ENCODE measurements at places on chromosomes 11 and 22. TPM values are rescaled to one million over a fixed set of nuclear protein-coding genes. Genes with fewer than 3 reads are reported as not detected.

DNA sequence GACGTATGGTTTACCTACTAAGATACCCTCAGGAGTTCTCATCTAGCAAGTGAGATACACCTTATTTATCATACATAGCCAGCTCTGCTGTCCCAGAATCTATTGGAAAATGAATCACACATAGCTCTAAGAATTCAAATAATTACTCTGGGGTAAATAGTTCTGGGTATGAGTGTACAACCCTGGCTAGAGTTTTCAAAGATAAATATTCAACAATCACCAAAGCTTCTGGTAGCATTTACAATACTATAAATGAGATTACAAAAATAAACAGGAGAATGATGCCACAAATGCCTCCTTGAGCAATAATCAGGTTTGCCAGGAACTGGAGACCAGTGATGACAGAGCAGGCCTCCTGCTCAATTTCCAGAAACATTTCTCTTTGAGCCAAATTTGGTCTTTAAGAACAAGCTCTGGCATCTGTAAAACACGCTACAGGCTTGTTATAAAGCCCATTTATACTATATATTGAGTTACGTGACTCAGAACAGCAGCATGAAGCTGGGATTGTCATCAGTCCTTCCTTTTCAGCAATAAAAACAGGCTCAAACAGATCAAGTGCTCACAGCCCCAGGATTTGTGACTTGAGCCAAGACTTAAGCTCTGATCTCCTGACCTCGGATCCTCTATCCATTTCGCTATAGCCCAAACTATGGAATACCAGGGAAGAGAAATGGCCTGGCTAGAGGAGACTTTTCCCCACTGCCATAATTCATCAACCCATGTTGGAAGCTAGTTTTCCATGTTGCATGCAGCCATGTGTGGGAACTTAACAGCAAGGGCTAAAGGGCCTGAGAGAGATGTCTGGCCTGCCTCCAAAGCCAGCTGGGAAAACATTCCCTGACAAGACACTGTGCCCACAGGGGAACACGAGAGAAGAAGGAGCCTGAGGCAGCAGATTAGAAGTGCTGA is 19.7 kb downstream of the RAB30 start:
- DNase-seq: peak; percentile 42

DNA sequence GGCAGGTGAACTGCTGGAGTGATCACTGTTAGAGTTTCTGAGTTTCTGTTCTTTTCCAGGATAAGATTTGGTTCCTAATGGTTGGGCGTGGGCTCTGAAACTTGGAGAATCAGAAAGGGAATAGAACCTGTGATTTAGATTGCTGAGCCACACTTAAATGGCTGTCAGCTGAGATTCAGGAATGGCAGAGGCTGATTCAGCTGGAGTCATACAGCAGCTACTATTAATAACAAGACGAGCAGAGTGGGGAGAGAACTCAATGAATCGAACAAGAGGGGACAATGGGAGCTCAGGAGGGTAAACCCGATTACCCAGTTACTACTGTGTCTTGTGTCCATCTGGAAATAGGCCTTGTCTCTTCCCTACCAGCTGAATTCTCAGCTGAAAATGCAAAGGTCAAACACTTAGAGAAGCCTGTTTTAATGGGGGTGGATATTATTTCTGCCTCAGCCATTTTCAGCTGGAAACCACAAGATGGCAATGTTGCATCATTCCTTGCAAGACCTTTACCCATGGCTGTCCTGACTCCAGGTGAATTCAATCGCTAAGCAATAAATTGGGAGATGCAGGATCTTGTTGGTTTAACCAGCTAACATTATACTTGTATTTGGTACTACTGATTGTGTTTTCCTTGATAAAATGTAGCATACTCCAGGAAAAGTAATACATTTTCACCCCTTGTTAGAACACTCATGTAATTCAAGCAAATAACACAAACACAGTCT is 104.5 kb upstream of the RAG2 start:
- DNase-seq: peak; percentile 9

DNA sequence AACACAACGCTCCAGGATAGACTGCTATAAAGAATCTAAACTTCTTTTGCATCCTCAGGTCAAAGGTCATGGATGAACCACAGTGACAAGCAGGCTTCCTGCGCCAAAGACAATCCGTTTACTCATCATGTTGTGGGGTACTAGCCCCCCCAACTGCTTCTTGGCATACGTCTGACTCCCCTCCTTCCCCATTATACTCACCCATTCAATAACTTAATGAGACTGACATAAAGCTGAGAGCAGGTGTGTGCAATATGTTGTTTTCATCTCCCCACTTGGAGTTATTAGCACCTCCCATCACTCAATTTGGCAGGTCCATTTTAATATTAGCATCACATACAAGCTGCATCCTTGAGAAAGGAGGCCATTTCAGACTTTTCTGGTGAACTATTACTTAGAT is 157.1 kb downstream of the CADM1 start:
- DNase-seq: no peak

- DNase-seq: peak; percentile 49
These were observed 599 bp downstream of the NPTXR start for GRCh38 chr22:38843201-38843656.

DNA sequence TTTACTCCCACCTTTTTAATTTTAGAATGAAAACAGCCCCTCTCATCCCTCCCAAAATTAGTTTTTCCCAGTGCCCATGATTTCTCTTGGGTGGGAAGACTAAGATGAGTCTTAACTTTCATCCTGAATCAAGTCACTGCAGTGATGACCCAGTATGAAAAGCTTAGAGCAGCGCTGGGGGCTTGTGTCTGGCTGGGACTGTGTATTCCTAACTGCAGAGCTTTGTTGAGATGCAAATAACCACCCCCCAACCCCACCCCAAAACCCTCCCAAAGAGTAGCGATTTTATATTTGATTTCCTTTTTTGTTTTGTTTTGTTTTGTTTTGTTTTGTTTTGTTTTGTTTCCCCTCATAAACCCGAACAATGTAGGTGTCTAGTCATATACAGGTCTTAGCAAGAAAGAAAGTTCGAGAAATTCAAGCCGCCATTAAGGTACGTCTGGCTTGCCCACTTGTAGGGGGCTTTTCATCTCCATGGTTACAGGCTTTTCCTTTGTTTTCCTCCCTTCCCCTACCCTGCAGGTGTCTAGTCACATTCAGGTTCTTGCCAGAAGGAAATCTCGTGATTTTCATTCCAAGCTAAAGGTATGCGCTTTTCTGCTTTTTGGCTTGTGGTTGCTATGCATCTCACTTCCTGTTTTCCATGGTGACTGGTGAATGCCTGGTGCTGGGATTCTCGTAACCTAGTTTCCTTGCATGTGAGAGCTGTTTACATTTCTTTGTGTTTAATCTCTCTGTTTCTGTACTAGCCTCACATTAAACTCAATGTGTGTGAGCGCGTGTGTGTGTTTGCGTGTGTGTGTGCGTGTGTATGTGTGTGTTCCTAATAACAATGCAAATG is 144.6 kb upstream of the RASSF10 start:
- peak; percentile 76 for DNase-seq

The PCSK7 gene
- 27.1 TPM for total RNA-seq

DNA sequence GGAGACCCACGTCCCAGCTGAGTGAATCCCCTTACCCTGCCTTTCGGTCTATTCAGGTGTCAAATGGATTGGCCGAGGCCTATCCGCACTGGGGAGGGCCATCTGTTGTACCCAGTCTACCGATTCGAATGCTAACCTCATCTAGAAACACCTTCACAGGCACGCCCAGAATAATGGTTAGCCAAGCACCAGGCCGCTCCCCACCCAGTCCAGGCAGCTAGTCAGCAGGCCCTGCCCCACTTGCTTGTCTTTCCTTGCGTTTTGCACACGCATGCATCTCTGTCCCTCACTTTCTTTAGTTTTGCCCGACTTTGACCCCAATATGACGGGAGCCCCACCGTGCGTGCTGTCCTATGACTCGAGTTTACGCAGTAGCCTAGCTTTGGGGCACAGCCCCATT is 31.7 kb downstream of the PARVB start:
- no peak for DNase-seq

GRCh38 chr11:2436521-2437031 is 7.7 kb downstream of the TRPM5 start:
- DNase-seq: no peak

DNA sequence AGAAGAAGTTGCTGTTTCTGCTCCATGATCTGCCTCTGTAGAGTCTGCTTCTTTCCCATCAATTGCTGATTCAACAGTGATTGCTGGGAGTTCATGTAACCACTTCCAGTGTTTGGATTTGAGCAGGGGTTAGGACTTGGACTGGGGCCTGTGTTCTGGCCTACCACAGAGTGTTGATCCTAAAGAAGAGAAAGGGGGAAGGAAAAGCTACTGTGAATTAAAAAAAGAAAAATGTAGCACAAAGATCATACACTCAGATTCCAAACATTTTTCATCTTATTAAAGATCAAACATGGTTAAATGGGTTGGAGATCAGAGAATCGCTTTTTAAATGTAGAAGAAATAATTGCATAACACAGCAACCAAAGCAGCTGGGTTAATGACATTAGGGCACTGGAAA is 67.6 kb upstream of the MTMR2 start:
- peak; percentile 71 for DNase-seq

DNA sequence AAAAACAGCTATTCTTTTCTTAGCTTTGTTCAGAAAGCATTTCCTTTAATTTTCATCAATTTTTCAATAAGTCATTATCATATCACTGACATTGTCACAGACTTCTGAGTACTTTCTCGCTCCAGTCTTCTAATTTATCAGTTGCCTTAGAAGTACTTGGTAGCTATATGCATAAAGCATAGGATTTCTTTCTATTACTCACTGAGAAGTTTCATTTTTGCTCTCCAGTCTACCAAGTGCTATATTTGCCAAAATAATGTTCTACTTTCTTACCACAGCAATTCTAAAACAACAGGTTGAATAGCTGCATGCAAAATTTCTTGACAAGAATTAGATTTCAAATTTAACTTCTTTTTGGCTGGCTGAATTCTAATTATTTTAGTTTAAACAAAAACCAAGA is 116.3 kb downstream of the STK33 start:
- no peak for DNase-seq

The SLC5A12 gene
- total RNA-seq: not detected

- peak; percentile 34 for DNase-seq
These were observed 426.9 kb downstream of the SOX6 start for GRCh38 chr11:15929371-15929901.

DNA sequence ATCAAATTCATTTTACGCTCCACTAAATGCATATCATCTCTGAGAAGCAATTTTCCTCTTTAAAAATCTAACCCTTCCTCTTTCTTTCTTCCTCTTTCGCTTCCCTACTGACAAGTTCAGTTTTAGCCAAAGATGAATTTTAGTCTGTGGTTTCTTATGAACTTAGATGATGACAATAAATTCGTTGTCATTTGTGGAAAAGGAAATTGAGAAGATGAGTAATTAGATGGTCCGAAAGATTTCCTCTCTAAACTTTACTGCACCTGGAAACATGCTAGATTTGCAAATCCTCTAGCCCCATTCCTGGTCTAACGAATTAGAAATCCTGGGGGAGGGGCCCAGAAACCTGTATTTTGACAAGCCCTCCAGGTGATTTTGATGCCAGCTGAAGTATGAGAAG is 855.4 kb upstream of the CHORDC1 start:
- DNase-seq: no peak

The TIGD3 gene
- 0.25 TPM for total RNA-seq

- no peak for DNase-seq
These were observed 7.7 kb downstream of the LINC01488 start for GRCh38 chr11:69489031-69489745.

GRCh38 chr11:110886288-110886970 is 174.2 kb upstream of the ARHGAP20 start:
- DNase-seq: no peak

GRCh38 chr22:30430933-30431332 is 5.4 kb downstream of the MTFP1 start:
- DNase-seq: no peak

- DNase-seq: no peak
These were observed 87.0 kb downstream of the GRK3 start for GRCh38 chr22:25651332-25652085.

DNA sequence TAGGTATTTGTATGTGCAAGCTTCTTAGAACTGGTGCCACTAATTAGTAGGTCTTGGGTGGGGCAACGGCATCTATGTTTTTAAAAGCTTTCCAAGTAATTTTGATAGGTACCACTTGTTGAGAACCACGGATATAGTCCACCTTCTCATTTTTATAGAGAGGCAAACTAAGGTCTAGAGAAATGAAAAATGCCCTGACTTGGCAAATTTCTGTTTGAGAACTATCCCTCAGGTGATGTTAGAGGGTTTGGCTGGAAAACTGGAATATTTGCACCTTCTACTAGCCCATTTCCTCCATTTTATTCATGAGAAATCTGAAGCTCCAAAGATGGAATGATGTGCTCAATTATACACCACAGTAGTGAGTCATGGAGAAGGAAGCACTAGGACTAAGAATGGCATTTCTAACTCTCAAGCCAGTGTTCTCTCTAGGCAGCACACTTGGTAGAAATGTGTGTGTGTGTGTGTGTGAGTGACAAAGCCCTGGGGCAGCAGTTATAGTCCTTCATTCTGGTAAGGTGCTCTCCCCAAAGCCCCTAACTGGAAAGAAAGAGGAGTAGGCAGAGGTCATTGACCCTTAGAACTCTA is 1.8 kb upstream of the TMEM86A start:
- DNase-seq: no peak

The APOA4 gene
- not detected for total RNA-seq

DNA sequence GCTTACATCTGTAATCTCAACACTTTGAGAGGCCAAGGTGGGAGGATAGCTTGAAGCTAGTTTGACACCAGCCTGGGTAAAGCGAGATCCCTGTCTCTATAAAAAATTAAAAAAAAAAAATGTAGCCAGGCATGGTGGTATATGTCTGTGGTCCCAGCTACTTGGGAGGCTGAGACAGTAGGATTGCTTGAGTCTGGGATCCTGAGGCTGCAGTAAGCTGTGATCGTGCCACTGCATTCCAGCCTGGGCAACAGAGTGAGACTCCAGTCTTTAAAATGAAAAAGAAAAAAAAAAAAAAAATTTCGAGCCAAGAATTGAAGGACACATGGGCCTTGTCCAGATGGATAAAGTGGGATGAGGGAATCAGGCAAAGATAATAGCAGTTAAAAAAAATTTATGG is 62.5 kb downstream of the MTMR3 start:
- no peak for DNase-seq

The PLAAT2 gene
- total RNA-seq: 0.39 TPM

GRCh38 chr22:39388261-39389011 is 11.1 kb upstream of the TAB1 start:
- peak; percentile 88 for DNase-seq

The OR51I1 gene
- total RNA-seq: not detected

- DNase-seq: no peak
These were observed 12.9 kb upstream of the MRGPRE start for GRCh38 chr11:3245071-3245470.

- no peak for DNase-seq
These were observed 4.2 kb downstream of the MMP1 start for GRCh38 chr11:102793677-102794290.

The SERPING1 gene
- total RNA-seq: not detected

Data from SJSA1 (cell line).